ENCODE measurements at places on chromosomes 16 and 17. TPM values are rescaled to one million over a fixed set of nuclear protein-coding genes. Genes with fewer than 3 reads are reported as not detected.

The KRT27 gene
- total RNA-seq: not detected

The CMTM2 gene
- not detected for total RNA-seq

The CDC6 gene
- 0.78 TPM for total RNA-seq

- no peaks in the 10 kb centered on the region for H3K27me3 ChIP-seq
- no peak overlapping the region for H3K27ac ChIP-seq
- no peaks in the 10 kb centered on the region for H3K4me1 ChIP-seq
- DNase-seq: no peak
- no peak overlapping the region for H3K4me3 ChIP-seq
- no peaks in the 10 kb centered on the region for H3K36me3 ChIP-seq
Observed at GRCh38 chr16:58430718-58431117, 38.4 kb downstream of the GINS3 start.

DNA sequence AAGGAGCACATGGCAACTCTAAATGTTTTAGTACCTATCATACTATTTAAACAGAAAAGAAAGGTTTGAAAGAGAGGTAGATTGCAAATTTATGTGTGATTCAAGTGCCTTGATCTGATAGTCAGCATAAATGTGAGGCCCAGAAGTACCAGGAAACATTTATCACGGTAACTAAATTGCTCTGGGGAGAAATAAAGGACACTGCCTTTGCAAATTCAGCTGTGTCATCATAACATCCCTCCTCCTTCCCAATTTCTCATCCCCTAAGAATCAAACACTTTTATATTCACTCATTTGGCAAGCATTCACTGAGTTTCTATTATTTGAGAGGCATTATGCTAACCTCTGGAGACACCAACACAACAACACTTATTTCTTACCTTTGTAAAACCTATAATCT is 563.4 kb upstream of the CA10 start:
- DNase-seq: no peak
- no peaks in the 10 kb centered on the region for H3K36me3 ChIP-seq
- no peak overlapping the region for H3K27ac ChIP-seq
- no peaks in the 10 kb centered on the region for H3K27me3 ChIP-seq
- no peaks in the 10 kb centered on the region for H3K4me1 ChIP-seq
- H3K4me3 ChIP-seq: no peak overlapping the region

GRCh38 chr17:35235917-35236316 is 7.0 kb upstream of the SLFN5 start:
- DNase-seq: no peak
- H3K36me3 ChIP-seq: no peaks in the 10 kb centered on the region
- no peak overlapping the region for H3K27ac ChIP-seq
- no peaks in the 10 kb centered on the region for H3K4me1 ChIP-seq
